ENCODE measurements at places on chromosomes 11 and 22.

GRCh38 chr11:69003301-69003865 lies 9.7 kb downstream of the MRGPRF start:
- DNase-seq = no peak

DNA sequence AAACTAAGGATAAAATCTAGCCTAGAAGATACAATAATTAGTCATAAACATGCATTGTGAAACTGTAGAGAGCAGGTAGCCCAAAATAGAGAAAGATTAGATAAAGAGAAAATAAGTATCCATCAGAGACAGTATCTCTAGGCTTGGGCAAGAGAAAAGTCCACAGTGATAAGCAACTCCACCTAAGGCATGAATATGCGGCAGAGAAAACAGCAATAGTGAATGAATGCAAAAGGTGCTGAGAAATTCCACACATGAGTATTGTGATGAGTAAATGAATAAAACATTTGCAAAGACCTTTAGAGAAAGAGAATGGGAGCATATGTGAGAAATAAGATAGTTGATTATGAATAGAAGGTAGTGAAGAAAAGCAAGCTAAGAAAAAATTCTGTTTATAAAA lies 8.7 kb downstream of the MS4A2 start:
- no peak for DNase-seq

GRCh38 chr11:121464352-121464946 lies 11.7 kb upstream of the SORL1-AS1 start:
- DNase-seq = peak; percentile 75

GRCh38 chr11:60988658-60989057 lies 17.2 kb downstream of the CD6 start:
- DNase-seq = no peak

GRCh38 chr11:119344291-119345010 lies 2.1 kb downstream of the MFRP start:
- DNase-seq = no peak

GRCh38 chr22:49662681-49663080 lies 165.0 kb downstream of the BRD1 start:
- DNase-seq = no peak

GRCh38 chr11:36377759-36378564 lies 81.9 kb downstream of the PRR5L start:
- no peak for DNase-seq

DNA sequence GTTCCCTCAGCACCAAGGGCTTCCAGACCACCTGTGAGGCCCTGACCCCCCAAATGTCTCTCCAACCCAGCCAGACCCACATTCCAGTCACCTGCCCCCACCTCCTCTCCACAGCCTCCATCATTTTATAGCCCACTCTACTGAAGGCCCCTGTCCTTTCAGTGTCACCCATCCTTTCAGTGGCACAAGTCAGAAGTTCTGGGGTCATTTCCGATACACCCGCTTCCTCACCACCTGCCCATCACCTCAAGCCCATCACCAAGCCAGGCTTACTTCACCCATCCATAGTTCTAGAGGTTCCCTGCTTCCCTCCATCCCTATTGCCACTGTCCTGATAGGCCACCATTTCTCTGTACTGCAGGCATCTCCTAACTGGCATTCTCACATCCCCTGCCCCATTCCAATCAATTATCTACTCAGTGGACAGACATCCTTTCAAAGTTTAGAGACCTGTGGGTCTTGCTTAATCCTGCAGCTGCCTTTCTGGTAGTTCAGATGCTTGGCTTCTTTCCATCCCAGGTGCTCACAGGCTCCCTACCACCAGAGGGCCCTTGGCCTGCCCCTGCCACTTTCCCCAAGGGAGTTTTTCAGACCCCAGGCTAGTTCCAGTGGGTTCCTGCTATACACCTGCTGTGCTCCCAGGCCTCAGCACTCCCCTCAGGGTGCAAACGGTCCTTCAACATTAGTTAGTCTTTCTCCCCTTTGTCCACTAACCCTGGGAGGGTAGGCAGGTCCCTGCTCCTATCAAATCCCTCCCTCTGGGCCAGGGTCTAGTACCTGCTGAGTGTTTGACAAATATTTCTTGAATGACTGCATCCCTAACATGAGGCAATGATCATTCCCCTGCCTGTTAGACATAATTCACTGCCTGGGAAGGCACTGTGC lies 7.6 kb downstream of the KCNQ1OT1 start:
- DNase-seq = no peak

DNA sequence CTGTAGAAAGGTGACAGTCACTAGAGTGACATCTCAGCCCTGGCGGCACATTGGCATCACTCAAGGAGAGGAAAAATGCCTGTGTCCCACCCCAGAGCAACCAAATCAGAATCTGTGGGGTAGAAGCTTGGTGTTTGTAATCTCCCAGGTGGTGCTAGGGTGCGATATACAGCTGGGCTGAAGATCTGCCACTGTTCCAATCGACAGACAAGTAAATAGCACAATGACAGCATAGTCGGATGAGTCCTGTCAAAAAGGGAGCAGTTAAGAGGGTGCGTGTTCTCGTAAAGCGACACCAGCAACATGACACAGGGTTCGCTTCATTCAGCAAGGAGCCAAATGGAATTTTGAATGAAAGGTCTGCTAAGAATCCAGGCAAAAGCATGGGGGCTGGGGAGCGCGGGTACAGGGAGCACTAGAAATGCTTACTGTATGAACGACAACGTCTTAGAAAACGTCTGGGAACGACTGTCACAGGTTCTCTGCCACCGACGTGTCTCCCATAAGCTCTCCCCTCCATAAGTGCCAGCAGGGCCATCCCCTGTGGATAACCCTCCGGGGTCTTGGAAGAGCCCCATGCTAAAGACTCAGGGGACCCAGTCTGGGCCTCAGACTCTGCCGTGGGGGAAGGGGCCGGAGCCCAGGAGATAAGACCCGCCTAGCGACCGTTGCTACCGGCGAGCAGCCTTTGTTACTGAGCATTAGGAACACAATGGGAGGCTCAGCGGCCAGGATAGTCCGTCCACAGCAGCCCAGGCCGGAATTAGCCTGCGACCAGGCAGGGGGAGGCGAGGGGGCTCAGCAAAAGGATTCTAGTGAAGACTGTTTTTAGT lies 20.8 kb downstream of the ADA2 start:
- DNase-seq = no peak

DNA sequence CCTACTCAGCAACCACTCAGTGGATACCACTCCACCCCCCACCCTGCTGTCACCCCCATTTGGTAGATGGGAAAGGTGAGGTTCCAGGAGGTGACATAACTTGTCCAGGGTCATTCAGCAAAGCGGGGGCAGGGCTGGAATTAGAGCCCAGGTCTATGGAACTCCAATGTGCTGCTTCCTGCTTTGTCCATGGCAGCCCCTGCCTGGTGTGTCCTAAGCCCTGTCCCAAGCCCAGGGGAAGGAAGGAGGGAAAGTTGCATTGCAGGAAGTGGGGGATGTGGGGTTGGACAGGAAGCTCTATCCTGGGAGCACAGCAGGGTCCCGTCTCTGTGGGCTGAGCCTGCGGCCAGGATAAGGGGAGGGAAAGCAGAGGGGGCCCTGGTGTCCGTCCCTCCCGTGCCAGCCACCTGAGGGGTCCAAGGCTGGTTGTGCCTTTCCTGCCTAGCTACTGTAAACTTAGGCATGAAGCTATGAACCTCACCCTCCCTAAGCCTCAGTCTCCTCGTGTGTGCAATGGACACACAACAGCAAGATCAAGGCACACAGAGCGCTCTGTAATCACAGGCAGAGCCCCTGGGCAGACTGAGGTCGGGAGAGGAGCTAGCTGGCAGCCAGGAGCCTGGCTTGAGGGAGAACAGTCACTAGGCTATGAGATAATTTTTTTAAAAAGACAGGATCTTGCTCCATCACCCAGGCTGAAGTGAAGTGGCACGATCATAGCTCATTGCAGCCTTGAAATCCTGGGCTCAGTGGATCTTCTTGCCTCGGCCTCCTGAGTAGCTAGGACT lies 12.9 kb downstream of the GAL3ST1 start:
- no peak for DNase-seq

All from activated CD4-positive, alpha-beta T cell treated with anti-CD3 and anti-CD28 coated beads, Interleukin-2, amount 50 U/mL, for 4 hours (primary cell).